ENCODE measurements at places on chromosomes 2 and 18.

DNA sequence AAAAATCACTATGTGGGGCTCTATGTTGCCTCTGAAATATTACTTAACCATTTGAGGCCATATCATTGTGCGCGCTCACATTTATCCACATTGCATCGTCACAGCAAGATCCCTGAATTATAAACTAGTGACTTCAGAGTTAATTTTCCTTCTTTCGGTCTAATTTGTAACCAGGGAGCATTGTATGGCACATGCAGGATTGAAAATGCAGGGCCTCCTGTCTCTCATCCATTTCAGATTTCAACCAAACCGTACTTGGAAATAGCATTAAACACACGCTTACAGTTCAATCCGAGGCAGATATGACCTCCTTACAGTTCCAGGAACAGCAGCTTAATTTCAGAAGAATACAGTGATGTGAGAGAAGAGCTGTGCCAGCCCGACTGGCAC is 532 bp downstream of the MYOM1 start:
- DNase-seq = no peak

DNA sequence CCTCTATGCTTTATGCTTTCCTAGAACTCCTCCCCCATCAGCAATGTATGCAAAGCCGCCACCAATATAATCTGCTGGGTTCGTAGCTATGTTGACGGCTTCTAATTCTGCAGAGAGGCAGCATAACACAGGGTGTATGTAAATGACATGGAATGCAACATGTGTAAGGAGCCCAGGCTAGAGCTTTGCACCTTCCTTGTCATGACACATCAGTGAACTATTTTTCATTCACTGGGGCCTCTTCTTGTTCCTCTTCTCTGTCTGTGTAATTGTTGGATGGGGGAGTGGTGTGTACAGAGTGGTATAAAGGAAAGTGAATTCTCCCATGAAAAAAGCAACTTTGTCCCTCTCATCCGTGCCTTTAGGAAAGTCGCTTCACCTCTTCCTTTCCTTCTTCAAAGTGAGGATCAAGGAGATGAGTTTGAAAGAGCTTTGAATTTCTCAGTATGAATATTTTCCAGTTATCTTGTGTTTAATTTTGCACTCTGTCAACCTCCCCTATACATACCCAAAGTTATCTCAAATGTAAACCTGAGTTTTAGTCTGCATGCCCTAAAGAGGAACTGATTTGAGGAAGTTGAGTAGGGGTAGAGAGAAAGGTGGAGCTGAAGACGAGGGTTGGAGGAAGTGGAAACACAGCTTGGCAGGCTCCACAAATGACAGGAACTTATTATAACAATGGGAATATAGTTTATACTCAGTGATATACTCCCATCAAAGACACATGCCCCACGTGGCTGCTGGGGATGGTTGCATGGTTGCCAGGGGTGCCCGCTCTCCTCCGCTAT is 74.9 kb upstream of the ARL4C start:
- no peak for DNase-seq

DNA sequence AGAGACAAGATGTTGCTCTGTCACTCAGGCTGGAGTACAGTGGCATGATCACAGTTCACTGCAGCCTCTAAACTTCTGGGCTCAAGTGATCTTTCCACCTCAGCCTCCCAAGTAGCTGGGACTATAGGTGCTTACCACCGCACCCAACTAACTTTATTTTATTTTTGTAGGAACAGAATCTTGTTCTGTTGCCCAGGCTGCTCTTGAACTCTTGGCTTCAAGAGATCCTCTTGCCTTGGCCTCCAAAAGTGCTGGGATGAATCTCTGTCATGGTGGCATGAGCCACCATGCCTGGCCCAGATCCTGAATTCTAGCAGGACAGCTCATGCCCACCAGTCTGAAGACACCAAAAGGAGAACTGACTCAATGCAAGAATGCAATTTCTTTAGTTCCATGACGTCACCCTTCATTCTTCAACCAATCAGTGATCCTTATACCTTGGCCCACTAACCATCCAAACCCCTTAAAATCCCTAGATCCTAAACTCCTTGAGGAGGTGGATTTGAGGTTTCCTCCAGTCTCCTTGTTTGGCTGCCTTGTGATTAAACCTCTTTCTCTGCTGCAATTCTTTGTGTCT is 25.6 kb upstream of the CXXC1 start:
- no peak for DNase-seq

DNA sequence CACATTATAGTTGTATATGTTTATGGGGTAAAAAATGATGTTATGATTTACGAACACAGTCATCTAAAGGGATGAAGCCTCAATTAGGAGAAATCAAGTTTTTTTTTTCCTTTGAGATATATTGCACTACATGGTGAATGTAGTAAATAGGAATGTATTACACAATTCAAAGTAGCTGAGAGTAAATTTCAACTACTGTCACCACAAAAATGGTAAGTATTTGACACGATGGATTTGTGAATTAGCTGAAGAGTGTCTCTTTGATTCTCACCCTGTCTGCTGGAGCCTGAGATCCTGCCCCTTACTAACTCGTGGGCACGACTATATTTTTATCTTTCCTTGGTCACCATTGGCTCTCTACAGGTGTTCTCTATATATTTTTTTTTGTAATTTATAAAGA is 540.4 kb upstream of the DSEL start:
- no peak for DNase-seq

DNA sequence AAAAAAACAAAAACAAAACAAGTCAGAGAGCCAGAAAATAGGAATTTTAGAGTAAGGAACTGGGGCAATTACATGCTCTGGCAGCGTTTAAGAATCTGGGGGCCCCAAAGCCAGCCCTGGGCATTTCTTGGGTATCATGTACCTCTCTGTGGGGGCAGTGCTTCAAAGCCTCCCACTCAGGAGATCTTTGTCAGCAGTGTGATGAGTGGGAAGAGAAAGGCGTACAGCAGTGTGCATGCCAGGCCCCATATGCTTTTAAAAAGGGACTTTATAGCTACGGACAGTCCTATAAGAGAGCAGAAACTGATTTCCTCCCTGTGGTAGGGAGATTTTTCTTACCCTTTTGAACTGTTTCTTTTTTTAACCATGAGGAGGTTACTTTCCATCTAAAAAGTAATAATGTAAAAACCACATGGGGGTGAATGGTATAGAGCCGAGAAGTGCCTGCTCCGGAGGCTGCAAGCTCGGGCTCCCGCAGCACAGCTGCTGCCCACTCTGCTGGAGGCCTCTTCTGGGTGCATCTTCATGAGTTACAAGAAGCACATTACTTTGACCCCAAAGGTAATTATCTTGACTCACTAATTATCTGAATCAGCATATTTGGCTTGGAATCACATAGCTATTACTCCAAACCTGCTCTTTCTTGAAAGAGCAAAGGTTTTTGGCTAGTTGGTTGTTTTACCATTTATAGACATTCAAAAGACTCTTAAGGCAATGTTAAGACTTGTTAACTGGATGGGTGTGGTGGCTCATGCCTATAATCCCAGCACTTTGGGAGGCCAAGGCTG is 46.4 kb downstream of the PROC start:
- no peak for DNase-seq

- no peak for DNase-seq
Observed at GRCh38 chr2:201696151-201696659, 2.2 kb downstream of the MPP4 start.

- no peak for DNase-seq
Observed at GRCh38 chr2:64837925-64838641, 151.1 kb upstream of the SLC1A4 start.

DNA sequence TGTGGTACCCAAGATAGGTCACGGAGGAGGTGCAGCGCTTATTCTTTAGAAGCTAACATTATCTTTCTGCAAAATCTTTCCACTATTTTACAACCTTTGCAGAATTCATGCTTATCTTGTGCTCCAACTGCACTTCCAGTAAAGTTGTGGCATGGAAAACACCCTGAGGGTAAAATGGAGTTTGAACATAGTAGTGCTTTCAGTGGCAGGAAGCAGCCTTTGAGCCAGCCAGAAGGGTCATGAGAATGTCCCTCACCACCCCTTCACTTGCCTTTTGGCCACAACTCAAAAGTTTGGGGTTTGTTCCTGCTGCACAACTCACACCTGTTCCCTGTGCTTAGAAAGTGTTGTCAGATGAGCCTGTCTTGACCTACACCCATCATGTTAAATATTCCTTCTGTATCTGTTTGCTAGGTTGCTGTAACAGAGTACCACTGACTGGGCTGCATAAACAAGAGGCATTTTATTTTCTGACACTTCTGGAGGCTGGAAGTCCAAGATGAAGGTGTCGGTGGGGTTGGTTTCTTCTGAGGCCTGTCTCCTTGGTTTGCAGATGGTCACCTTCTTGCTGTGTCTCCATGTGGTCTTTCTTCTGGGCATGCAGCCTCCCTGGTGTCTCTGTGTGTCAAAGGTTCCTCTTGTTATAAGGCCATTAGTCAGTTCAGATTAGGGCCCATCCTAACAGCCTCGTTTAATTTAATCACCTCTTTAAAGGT is 194.1 kb downstream of the SMAD7 start:
- no peak for DNase-seq

DNA sequence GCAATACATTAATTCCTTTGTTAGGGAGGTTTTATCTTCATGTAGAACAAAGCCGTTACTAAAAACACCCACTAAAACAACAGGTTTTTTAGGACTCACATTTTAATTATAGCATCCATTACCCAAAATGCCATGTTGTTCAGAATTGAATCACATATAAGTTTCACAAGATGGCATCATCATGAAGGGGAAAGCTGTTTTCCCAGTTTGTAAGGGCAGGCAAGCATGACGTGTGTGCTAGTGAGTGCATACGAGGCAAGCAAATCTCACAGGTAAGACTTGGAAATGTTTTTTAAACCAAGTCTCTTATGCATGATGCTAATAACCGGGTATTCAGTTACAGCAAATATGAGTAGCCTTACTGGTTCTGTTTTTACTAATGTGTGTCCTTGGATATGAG is 111.8 kb upstream of the NFATC1 start:
- no peak for DNase-seq

GRCh38 chr2:197358931-197359330 is 48.4 kb upstream of the ANKRD44 start:
- DNase-seq = no peak

- no peak for DNase-seq
Observed at GRCh38 chr2:99404797-99405669, 67.8 kb downstream of the EIF5B start.

- DNase-seq = no peak
Observed at GRCh38 chr18:2848247-2849246, 1.7 kb downstream of the EMILIN2 start.

GRCh38 chr2:174654419-174654941 is 56.9 kb upstream of the WIPF1 start:
- DNase-seq = no peak

DNA sequence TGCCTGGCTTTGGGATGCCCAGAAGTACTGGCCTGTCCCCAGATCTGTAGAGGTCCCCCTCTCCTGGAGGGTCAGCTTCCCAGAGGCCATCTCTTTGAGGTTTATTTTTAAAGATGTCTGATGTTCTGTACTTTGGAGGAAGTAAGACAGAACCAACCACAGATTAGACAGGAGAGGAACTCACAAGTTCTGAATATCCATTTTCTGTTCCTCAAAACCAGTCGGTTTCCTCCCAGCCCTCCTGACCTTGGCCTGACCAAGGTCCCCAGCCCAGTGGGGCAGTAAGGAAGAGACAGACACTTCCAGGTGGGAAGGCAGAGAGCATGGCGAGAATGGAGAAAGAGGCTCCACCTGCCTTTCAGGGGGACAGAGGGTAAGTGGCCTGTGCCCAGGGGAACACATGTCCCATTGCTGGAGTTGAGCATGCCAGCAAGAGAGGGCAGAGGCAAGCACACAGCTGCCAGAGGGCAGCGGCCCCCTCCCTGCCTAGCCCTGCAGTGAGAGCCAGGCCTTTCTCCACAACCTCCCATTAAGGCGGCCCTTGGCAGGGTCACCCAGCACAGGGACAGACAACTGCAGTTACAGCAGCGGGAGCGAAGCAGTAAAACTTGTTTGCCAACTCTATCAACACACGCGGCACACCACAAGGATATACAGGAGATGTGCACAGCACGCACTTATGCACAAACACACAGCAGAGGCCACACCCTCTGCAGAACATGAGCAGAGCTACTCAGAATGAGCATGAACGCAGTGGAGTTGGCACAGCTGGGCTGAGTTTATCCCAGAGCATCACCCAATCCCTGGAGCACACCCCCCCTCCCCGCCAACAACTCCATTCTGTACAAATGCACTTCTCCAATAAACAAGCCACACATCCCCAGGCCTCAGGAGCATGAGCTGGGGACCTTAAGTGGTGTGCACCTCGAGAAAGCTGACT is 18.5 kb upstream of the SEMA4C start:
- no peak for DNase-seq

Data from GM19239 (cell line).